Neural crest cell (in vitro differentiated cells): ENCODE measurements at places on chromosomes 13 and 19.

GRCh38 chr13:109036078-109036780 lies 406.8 kb downstream of the MYO16 start:
- no peak for DNase-seq

GRCh38 chr13:24459726-24460125 lies 52.9 kb downstream of the PARP4 start:
- DNase-seq: no peak

DNA sequence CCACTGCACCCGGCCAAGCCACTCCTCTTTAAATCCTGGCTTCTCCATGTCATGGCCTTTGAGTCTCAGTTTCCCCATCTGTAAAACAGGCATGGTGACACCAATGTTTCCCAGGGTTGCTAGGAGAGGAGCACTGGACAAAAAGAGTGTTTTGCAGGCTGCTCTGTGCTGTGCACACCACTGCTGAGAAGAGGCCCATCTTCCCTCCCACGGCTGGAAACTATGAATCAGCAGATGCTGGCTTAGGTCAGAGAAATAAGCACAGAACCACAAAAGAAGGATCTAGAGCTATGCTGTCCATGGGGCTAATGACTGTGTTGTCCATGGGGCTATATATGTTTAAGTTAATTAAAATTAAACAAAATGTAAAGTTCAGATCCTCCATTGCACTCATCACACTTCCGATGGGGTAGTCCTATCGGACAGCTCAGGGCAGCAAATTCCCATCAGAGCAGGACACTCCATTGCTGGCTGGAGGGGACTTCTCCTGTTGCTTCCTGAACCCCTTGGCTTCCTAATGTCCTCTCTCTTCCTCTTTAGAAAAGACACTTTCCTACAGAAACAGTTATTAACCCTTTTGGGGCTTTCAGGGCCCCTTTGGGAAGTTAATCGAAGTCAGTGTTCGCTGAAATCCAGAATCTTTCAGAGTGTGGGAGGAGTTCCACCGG lies 37.1 kb downstream of the TSHZ3 start:
- no peak for DNase-seq

- no peak for DNase-seq
These were observed 50.3 kb upstream of the ATP11A start for GRCh38 chr13:112639521-112639920.

- no peak for DNase-seq
These were observed 600.0 kb downstream of the FGF9 start for GRCh38 chr13:22270881-22271280.

DNA sequence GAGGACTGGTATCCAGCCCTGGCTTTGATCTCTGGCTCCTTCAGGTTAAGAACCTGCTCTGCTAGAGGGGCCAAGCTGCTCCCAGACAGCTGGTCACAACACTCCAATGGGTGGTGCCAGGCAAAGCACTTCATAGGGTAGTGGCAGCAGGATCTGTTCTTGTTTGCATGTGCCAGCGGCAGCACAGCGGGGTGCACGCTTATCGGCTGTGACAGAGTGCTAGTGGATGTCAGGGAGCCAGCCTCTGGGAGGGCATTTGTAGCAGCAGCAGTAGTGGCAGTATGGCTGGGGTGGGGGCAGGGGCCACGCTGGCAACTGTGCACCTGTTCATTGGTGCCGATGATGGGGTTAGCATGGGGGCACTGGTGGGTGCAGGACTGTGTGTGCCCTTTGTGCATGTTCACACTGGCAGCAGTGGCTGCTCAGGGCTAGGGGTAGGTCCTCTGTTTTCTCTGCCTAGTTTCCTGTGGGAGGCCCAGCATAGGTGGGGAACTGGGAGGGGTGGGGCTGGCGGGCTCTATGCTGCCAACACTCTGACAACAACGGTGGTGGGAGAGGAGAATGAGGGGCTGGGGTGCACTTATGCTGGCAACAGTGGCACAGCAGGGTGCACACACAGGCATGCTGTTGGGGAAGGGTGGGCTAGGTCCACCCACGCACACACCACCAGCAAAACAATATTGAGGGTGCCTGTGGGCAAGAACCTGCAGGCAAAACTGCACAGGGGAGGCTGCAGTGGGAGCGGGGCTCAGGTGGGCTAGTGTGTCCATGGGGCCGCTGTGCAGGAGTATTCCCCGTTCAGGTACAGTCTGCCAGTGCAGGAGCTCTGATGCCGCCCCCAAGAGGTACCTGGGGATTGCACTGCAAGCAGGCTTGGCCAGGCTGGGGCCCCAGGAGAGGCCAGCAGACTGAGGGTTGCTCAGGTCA lies 19.3 kb downstream of the AP1M1 start:
- no peak for DNase-seq

- DNase-seq: no peak
These were observed 34.9 kb upstream of the GPR183 start for GRCh38 chr13:99341969-99342722.

GRCh38 chr19:55455576-55456235 lies 5.7 kb downstream of the ISOC2 start:
- no peak for DNase-seq

DNA sequence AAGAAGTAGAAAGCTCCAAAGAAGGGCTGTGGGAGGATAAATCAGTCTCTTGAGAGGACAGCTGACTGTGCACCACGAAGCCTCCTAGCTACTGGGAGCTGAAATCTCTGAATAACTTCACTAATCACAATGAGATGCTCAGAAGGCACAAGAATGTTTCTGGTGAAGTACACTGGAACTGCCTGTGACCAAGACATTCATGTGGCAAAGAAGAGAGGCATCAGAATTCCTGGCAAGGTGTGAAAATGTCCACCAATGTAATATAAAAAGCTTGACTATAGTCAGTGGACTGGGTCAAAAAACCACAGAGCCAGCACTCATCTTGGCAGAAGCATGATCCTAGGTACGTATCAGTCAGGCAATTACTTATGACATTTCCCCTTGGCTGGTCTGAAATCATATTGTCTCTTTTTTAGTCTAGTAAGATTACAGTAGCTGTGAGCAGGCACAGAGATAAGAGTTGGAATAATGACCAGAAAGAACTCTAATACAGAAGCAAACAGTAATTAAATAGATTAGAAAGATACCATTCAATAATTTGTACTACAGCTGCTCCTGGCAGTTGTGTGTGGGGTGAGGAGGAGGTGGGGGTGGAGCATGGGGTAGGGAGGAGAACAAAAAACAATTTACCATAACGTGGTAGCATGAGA lies 434.7 kb downstream of the DIAPH3 start:
- no peak for DNase-seq

DNA sequence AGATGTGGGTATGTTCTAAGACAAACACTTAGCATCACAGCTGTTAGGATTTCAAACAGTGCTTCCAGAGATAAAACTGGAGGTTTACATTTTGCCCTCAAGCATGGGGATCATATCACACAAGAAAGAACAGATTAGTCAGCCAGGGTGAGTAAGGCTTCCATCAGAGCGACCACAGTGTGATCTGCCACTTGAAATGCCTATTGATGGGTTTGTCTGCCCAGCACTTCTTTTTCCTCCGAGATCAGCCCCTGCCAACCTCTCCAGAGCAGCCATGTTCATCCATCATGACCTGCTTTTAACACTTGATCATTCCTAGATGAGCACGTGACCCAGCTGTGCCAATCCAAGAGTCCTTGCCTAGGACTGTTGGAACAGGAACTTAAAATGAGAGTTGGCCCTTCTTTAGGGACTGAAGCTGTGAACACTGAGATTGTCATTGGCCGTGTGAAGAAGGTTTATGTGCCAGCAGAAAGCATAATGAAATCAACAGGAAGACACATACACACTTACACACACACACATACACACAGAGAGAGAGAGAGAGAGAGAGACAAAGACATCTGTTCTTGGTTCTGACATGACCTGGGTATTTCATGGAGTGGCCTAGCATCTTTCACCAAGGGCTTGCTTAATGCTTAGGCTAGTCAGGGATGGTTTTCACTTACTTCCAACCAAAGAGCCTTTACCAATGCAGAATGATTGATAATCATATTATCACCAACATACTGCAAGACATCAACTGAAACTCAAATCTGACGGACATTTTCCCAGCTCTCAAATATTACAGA lies 5.2 kb upstream of the CEBPG start:
- DNase-seq: no peak

DNA sequence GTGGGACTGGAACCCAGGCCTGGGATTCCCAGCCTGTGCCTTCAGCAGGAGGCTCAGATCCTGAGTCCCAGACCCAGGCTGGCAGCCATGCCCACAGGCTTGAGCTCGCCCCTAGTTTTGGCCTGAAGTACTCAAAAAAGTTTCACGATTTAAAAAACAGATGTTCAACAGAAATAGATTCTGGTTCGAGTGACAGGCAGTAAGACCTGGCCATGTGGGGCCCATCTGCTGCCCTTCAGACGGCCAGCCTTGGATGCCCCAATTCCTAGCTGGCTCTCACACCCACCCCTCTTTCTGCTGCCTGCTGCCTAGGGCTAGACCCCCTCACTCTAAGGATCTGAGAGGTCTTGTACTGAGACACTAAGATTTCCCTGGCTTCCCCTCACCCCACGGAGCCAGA lies 2.8 kb upstream of the DMPK start:
- DNase-seq: no peak

DNA sequence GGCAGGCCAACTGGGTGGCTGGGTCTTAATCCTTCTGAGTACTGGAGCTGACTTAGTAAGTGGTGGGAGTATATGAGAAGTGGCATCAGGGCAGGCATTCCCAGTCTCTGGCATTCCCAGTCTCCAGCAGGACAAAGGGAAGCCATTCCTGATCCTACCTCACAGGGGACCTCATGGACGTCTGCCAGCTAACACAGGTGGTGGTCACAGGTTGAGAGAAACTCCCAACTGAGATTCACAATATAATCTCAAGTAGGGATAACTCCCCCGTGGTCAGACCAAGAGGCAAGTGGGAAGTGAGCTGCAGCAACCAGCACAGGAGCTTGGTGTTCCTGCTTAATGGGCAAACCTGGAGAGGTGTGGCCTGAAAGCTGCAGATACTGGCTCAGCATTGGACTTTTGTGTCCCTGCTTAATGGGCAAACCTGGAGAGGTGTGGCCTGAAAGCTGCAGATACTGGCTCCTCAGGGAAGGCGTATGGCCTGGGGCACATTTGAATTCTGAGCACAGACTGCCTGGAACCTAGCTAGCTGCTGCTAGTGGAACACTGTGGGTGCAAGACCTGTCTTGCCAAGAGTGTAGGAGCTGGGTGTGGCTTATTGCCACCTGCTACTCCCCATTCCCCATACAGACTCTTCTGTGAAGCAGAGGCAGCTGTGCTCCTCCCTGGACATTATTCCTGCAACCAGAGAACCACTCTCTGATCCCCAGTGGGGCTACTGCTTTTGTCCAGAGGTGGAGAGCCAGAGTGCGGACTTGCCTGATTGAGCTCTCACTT lies 25.9 kb upstream of the OR10H2 start:
- no peak for DNase-seq

DNA sequence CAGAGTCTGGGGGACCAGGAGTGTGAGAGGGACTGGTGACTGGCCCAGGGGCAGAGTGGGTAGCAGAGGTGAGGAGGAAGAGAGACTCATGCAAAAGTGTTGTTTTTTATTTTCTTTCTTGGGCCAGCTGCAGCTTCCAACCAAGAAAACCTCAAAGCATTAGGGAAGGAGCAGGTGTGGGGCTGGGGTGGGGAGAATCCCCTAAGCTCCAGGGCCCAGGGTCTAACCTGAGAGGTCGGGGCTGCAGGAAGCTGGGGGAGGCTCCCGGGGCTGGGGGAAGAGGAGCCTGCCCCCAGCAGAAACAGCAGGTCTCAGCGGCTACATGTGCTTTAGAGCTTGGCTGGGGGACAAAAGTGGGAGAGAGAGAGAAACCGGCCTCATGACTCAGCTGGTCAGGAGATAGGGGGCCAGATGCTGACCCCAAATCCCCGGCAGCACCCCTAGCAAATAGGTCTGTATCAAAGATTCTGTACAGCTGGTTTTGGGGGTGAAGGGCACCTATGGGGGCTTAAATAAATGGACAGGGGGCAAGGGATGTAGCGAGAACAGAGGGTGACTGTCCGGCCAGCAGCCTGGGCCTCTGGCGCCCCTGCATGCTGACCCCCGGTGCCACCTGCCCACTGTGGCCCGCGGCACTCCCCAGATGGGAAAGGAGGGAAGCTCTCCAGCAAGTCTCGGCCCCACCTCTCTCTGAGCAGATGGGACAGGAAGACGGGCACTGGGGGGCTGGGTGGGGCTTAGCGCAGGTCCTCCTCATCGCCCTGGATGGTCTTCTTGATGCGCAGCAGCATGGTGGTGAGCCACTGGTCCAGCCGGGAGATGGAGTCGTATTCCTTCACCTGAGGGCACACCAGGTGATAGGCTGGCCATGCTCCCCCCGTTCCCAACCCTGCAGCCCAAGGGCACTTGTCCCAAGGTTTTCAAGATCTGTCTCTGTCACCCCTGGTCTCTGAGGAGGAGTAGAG lies 3.8 kb upstream of the KPTN start:
- no peak for DNase-seq

- no peak for DNase-seq
These were observed 706 bp downstream of the P2RY11 start for GRCh38 chr19:10112037-10112761.

GRCh38 chr13:98201984-98202383 lies 24.9 kb upstream of the RNF113B start:
- peak; percentile 29 for DNase-seq

DNA sequence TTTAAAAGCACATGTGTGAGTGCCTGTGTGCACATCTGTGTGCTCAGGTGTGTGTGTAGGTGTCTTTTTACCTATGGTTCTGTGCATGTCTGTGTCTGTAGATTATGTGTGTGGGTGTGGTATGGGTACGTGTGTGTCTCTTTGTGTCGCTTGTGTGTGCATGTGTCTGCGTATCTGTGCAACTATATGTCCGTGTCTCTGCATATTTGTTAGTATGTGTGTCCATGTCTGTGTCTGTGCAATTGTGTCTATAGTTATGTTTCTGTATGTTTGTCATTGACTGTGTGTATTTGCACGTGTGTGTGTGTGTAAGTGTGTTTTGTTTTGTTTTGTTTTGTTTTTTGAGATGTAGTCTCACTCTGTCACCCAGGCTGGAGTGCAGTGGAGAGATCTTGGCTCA lies 7.3 kb upstream of the KCTD15 start:
- no peak for DNase-seq

DNA sequence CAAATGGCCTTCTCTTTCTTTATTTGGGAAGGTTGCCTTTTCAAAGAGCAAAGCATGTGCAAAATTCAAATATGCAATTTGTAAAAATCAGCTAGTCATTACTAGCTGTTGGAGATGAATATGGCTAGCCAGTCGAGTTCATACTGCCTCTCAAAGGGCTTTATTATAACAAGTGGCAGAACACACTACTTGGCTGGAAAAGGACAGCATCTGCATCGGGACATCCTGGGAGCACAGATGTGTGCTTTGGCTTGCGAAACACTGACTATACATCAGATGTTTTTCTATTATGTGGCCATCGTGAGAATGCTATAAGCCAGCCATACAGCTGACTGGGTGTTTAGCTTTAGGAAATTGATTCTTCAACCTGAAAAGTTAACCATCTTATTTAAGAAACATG lies 424.2 kb downstream of the KCTD12 start:
- no peak for DNase-seq

DNA sequence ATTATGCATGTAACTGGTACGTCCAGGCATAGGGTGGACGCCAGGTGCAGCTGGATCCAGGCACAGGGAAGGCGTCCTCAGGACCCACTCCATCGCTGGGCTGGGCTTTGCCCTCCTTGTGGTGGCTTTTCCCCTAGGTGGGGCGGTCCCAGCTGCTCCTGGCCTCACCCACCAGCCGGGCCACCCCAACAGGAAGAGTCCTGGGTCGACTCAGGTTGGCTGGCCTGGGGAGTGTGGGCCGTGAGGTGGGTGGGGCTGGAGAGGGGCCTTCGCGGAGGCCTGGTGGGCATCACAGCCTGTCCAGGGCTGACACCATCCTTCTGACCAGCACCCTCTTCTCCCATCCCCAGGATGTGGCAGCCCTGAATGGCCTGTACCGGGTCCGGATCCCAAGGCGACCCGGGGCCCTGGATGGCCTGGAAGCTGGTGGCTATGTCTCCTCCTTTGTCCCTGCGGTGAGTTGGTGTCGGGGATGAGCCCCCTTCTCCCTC lies 3.2 kb upstream of the GARIN5A start:
- DNase-seq: no peak
